ENCODE measurements at places on chromosomes 1 and 21.
A peak's percentile ranks its signal among the peaks of the same experiment; 100 is the strongest.

DNA sequence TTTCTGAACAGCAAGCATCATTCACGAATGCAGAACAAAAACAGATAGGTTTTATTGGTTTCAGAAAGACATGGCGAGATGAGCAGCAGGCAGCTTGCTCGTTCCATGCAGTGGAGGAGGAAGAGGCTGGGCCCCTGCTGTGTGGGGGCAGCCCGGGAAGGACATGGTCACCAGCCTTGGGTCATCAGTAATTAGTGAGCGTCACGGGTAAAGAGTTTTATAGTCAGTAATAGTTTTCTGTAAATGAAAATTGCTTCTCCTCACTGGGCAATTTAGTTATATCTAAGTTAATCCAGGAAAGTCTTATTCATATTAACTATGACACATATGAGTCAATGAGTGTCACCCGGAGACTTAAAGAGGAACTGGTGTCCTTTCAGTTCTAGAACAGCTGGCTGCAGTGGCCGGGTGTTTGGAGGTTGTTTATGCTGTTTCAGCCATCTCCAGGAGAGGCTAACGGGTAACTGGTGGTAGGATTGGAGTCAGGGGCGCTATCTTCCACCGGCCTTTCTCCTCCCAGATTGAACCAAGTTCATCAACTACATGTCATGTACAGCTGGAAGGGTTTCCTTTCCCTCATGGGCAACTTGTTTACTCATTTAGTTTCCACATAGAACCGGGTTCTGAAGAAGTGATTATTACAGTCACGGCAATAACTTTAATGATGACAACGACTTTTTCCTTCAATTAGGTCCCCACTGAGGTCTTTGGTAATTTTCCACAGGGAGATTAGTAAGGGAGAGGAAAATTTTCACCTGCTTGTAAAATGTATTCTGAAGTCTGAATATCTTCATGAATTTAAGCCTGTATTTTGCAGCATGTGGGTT lies 34.6 kb upstream of the SLC45A1 start:
- DNase-seq, result peak; percentile 16

DNA sequence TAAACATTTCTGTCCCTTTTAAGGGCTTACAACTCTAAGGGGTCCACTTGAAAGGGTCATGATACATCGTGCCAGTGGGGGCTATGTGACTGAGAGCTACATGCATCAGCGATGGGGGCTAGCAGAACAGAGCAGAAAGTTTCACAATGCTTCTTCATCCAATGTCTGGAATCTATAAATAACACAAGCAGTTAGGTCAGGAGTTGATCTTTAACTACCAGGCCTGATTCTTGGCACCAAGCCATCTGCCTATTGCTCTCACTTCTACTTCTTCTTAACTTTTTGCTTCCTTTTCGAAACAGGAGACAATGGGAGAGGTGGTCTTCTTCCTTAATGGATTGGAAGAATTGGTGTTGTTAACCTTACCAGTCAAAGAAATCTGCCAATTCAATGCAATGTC lies 410.0 kb downstream of the TGFB2 start:
- DNase-seq, result no peak

DNA sequence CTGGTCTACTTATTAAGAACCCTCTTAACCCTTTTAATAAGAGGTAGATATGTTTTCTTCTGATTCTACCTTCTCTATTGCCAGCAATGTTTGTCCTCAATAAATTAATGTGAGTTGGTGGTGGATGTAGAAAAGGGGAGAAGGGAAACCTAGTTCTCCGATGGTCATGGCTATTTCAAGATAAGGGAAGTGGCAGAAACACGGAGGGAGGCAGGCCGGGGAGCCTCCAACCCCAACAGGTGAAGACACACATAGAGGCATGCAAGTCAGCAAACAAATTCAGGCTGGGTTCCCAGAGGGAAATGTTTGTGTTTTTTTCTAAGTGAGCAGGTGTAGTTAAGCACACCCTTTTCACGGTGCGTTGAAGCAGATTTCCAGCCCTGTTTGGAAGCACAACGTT lies 31.0 kb upstream of the CLDN14 start:
- no peak for DNase-seq

DNA sequence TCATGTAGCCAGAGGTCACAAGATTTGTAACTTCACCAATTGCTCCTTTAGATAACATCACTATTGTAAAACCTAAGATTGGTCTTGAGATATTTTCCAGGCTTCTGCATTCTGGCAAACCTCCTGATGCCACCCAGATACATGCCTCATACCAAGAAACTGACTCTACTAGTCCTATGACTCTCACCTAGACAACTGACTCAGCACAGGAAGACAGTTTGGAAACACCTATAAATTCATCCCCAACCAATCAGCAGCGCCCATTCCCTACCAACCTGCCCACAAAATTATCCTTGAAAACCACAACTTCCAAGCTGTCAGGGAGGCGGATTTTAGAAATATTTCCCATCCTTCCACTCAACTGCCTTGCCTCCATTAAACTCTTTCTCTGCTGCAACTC lies 2.6 kb downstream of the NME7 start:
- no peak for DNase-seq

- no peak for DNase-seq
Measured at GRCh38 chr1:186745531-186746146, 65.4 kb upstream of the PTGS2 start.

- no peak for DNase-seq
Measured at GRCh38 chr1:67947114-67947513, 103.3 kb downstream of the DIRAS3 start.

GRCh38 chr1:62906428-62906886 lies 122.5 kb downstream of the ATG4C start:
- DNase-seq, result peak; percentile 3

DNA sequence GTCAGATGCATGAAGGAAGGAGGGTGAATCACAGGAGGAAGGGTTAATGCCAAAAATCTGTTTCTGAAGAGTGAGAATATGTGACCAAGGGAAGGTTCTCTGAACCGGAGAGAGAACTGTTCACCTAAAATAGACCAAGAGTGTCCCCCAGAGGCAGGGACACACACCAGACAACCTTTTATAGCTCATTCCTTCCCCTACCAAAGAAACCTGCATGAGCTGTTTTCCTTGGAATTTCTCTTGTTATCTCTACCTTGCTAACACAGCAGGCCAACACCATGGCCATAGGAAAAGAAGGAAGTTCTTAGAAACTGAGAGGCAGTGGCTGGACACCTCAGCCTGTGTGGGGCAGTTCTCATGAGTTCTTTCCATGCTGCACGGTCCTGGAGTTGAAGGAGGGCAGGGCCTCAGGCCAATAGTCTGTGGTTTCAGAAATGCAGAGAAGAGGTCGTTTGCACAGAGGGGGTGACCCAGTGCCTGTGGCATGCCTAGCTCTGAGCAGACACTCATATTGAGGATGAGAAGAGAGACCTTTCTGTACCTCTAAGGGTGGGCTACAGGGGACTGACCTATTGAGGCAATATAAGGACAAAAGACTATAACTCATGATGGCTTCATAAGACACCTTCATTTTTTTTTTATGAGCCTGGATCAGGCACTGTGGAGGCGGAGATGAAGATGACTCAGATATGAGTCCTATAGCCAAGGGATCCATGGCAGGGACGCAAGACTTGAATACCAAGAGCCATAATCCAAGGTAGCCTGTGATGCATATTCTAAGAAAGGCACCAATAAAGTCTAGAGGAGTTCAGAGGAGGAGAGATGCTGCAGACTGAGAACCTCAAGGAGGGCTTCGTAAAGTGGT lies 39.4 kb downstream of the IGFN1 start:
- DNase-seq, result no peak

GRCh38 chr1:94648225-94649007 lies 106.9 kb upstream of the F3 start:
- no peak for DNase-seq

- no peak for DNase-seq
Measured at GRCh38 chr1:163796394-163796821, 474.7 kb downstream of the NUF2 start.

DNA sequence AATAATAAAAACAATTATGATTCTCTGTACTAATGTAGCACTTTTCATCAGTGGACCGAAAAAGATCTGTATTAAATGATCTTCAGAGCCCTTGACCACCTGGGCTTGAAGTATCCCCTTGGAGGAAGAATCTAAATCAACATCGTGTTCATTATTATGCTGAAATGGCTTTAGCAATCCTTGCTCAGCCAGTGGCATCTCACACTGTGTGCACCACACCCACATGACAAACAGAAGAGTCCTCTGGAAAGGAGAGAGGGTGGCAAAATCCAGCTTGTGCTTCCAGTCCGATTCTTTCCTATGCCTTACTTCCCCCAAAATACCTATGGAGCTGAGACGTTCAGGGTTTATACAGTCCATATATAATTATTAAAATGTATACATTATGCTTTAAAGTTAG lies 318.5 kb upstream of the RUNX1 start:
- DNase-seq, result no peak

GRCh38 chr1:53174971-53175913 lies 21.4 kb upstream of the CPT2 start:
- DNase-seq, result no peak

- no peak for DNase-seq
Measured at GRCh38 chr21:44984428-44984791, 44.6 kb downstream of the SLX9 start.

- DNase-seq, result no peak
Measured at GRCh38 chr1:27951396-27951795, 8.4 kb upstream of the XKR8 start.

GRCh38 chr1:159300146-159300545 lies 2.0 kb upstream of the FCER1A start:
- no peak for DNase-seq

DNA sequence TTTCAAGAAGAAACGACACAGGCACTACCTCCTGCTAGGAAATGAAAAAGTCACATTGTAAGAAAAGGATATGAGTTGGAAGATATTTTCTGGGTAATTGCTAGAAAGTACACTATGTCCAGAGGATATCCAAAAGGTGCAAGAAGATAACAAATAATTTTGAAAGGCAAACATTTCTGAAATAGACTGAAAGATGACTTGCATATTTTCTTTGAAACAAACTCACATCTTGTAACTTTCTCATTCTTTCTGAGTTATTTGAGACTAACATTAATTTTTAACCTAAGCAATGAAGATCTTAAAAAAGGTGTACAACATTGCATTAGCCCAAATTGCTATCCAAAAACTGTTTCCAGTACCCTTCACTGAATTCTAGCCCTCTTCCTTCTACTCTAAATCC lies 79.6 kb upstream of the KCTD3 start:
- no peak for DNase-seq

- DNase-seq, result no peak
Measured at GRCh38 chr1:31653717-31654473, 9.2 kb upstream of the PEF1 start.

DNA sequence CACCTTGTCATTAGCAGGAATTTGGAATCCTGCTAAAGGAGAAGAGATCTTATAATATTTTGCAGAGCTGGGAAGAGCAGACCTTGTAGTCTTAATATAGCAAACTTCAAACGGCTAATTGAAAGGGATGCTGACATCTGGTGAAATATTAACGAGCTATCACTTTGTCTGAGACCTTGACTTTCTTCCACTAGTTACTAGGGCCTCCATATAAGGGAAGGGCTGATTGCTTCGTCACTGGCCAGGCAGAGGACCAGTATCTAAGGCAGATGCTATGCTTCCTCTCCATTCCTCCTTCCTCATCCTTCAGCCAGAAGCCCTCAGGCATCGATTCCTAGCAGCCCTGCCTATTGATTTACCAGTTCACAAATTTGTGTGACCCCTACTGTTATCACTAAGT lies 6.0 kb upstream of the VTCN1 start:
- DNase-seq, result no peak

DNA sequence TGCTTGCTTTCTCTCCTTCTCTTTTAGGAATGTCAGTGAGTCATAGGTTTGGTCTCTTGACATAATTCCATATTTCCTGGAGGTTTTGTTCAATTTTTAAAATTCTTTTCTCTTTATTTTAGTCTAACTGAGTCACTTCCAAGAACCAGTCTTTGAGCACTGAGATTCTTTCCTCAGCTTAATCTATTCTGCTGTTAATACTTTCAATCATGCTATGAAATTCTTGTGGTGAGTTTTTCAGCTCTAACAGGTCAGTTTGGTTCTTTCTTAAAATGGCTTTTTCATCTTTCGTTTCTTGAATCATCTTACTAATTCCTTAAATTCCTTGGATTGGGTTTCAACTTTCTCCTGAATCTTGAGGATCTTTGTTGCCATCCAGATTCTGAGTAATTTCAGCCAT lies 321.0 kb downstream of the PTBP2 start:
- no peak for DNase-seq

DNA sequence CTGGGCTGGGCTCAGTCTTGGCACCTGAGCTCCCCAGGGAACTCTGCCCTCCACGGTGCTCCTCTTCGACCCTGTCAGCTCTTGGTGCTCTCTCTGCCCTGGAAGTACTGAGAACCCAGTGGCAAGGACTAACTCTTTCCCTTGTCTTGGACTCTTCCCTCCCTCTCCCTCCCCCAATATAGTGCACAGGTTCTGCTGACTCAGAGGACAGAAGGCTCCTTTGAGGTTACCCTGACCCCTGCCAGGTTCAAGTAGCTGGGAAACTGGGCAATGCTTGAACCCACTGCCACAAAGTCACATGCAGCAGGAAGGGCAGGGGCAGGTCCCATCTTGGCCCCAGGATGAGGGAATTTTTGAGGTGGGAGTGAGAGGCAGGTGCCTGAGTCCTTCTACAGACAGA lies 20.3 kb downstream of the KCNQ4 start:
- DNase-seq, result no peak

GRCh38 chr21:37878946-37879660 lies 37.2 kb downstream of the KCNJ6 start:
- DNase-seq, result no peak

DNA sequence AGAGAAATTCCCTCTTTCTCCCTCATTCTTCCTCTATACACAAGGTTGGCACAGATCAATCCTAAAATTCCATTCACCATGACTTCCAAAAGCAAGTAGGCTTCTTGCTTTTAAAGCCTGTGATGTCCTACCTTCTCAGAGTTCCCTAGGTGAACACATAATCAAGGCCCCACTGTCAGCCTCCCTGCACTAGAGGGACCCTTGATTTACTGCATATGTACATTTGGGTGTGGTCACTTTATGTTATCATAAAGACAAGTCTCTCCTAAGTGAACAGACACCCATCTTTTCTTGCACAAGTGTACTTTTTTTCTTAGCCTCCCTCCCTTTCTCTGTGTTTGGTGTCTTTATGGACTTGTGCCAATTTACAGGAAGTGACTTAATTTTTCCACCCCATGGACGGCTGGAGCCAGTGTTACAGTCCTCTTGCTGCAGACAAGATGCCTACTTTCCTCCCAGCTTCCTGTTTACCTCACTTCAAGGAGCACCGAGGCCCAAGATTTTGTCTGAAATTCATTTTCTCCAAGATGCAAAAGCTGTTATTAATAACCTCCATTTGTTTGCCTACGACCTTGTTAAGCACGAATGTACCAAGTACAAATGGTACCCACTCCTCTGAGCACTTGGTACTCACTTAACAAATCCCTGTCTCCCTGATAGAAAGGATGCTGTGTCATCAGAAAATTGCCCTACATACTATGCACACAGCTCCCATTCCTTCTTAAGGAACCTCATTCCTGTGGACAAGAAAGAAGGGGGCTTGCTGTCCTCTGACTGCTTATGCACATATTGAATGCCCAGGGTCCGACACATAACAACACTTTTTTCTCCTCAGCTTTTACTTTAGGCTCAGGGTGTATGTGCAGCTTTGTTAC lies 82.8 kb upstream of the SLC44A3 start:
- no peak for DNase-seq

GRCh38 chr21:45742247-45742646 lies 98.7 kb downstream of the PCBP3 start:
- no peak for DNase-seq
